ENCODE measurements at places on chromosomes 12 and 14.

DNA sequence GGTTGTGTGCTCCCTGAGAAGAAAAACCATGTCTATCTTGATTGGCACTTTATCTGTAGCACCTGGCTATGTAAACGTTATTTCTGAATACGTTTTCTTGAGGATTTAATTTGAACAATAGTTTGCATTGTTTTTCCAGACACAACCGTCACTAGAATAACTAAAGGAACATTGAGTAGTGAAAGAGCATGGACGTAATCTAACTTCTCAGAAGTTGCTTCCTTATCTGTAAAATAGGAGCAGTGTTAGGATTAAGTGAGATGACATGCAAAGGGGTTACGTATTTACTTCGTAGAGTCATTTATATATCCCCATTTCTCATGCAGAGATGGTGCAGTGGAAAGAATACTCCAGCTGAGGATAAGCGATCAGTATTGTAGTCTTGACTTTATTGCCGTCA is 8.1 kb downstream of the AEBP2 start:
- DNase-seq: no peak

GRCh38 chr12:92971859-92972524 is 42.9 kb upstream of the EEA1 start:
- peak; percentile 92 for DNase-seq

GRCh38 chr12:119440803-119441360 is 106.4 kb downstream of the CCDC60 start:
- no peak for DNase-seq

GRCh38 chr14:21917699-21918436 is 244.2 kb upstream of the OR4E1 start:
- peak; percentile 25 for DNase-seq

- no peak for DNase-seq
Measured at GRCh38 chr12:87283886-87284285, 745.3 kb downstream of the C12orf50 start.

DNA sequence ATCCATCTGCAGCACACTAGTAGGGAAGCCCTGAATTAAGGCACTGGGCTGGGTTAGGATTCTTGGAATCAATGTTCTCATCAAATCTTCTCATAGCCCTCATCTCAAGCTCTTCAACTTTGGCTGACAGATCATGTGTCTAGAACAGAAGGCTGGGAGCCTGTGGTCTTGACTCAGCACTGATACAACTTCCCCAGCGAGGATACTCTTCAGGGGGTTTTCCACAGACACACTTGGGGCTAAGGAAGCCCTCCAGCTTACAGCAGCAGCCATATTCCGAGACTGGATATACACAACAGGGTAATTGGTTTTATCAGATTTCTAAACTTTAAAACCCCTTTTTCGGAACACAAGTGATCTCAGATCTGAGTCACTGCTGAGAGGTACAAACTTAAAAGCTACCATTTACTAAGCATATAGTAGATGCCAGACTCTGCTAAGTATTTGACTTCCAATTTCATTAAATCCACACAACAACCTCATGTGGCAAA is 3.5 kb downstream of the FMNL3 start:
- peak; percentile 73 for DNase-seq

DNA sequence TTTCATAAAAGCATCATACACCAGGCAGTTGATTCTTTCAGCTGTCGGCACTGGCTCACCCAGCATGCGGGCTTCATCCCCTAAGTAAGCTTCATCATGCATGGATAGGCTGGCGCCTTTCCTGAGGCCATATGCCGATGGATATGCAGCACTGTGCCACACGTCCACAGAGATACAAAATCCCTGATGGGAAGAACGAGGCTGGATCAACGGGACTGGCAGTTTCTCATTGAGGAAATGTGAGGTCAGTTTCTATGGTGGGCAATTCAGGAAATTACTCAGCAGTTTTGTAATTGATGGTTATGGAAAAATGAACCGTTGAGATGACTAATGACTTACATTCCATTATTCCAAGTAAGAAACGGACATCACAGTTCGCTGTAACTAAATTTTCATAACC is 453.8 kb downstream of the TMEM121 start:
- DNase-seq: peak; percentile 32

DNA sequence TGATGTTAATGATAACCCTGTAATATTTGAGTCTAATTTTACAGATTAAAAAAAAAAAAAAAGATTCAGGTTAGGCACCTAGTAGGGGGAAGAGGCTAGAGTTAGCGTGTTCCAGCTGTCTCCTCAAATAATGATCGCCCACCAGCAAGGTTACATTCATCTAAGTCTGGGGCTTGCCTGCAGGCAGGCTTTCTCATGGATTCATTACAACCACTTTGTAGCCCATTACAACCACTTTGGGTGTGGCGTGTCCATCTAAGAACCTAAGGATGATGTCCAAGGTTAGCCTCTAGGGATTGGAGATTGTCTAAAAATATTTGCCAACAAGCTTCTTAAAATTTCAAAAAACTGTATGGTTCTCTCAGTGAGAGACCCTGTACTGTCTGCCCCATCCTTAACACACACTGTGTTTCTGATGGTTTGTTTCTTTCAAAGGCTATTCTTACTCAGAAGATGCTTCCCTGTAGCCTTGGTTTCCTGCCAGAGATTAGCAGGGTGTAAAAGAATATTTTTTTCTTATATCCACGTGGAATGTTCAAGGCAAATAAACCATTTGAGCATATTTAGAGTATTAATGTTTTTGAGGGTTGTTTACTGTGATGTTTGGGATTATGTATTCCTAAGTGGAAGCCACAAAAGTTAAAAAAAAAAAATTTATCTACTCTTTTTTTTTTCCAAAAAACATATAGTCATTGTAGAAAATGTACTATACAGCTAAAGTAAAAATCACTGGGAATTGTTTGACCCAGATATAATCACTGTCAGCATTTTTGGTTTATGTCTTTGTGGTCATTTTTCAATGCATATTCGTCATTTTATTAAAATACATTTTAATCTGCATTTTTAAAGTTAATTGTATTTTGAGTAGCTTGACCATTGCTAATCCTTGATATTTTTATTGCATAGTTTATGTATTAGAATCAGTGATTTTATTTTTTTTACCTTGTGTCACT is 1.7 kb downstream of the DYNC1H1 start:
- peak; percentile 27 for DNase-seq

DNA sequence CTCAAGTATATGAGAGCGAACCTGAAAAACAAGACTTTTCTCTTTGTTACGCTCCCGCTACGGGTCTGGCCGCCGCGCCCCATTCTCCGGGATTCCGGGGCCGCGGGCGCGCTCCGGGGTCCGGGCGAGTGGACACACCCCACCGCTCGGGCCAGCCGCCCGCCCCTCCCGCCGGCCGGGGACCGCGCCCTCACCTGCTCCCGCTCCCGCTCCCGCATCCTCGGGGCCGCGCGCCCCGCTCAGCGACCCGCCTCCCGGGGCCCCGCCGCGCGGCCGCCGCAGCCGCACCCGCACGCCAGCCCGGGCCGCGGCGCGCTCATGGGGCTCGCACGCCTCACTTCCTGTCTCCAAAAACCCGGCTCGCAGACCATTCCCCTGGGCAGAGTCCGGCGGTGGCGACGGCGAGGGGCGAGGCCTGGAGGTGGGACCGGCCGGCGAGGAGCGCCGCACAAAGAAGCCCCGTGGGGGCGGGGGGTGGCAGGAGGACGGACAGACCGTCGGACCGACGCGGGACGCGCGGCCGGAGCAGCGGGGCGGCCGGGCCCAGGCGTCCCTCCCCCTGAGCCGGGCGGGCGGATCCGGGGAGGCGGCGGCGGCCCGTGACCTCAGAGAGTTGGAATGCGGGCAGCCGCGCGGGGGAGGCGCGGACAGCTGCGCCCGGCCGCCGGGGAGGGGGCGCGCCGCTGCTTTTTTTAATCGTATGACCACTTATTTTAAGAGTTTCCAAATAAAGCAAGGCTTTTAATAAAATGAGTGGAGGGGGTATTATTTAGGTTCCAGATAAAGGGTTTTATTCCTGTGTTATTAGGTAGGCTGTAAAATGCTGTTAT is at the start of gene PTPN21:
Gene PTPN21 (minus strand): TSS at position 551 of the 830 bp plus-strand sequence. CDS start 4,590 bp downstream, outside the sequence.
- DNase-seq: peak; percentile 74
